ENCODE measurements at places on chromosomes 11 and 22. TPM values are rescaled to one million over a fixed set of nuclear protein-coding genes. Genes with fewer than 3 reads are reported as not detected.
A peak's percentile ranks its signal among the peaks of the same experiment; 100 is the strongest.

- DNase-seq, result no peak
These were observed 366.0 kb upstream of the NARS2 start for GRCh38 chr11:78940500-78941225.

GRCh38 chr22:50502628-50503474 is 4.7 kb downstream of the LMF2 start:
- no peak for DNase-seq

DNA sequence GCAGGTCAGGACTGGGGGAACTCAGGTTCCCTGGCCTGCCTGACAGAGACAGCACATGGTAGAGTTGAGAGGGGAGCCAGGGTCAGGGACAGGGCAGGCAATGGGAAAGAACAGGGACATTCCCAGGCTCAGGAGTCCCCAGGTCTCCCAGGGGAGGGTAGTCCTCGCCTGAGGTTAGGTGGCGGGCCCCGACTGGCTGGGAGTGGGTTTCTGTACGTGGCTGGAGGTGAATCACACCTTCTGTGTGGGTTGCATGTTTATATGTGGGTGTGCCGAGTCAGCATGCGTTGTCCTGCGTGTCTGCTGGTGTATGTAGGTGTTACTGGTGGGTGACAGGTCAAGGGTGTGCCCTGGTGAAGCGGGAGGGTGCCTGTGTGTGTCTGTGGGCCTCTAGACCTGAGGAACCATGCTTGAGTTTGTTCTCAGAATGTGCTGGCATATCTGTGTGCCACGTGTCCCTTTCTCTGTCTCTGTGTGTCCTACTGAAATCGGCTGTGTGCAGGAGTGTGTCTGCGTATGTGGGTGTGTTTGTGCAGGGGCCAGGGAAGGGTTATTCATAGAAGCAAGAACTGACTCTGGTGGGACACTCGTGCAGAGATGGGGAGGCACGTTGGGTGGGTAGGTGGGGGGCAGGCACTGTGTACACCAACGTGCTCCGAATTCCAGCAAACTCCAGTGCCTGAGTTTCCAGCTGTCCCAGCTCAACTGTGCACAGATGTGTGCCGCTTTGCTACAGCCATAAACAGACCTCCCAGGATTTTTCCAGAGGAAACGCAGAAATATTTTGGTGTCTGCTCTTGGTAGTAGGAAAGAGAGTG is 23.8 kb upstream of the OAF start:
- no peak for DNase-seq

DNA sequence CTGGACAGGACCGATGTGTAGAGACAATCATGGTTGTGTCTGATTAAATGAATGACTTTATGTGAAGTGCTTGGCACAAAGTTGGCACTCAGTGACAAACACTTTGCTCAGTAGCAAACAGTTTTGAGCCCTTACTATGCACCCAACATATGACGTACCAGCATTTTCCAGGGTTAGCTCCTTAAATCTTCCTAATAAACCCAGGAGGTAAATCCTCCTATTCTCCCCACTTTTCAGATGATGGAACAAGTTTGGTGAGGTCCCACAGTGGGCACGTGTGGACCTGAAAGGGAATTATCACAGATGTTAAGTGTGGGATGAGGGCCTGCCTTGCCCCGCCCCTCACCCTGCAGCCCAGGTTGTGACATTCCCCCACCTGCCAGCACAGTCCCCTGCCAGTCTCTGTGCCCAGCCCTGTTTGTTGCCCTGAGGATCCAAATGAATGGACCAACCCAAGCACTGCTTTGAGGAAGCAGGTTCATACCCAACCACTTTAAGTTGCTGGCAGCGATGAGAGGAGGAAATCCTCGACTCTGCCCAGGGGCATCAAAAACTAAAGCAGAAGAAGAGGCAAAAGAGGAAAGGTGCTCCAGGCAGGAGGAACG is 6.6 kb upstream of the CARD10 start:
- no peak for DNase-seq

- no peak for DNase-seq
These were observed 22.4 kb upstream of the GNB1L start for GRCh38 chr22:19876941-19877625.

- DNase-seq, result no peak
These were observed 2.9 kb downstream of the PGR start for GRCh38 chr11:101126551-101127196.

GRCh38 chr22:38712486-38713207 is 6.9 kb downstream of the GTPBP1 start:
- no peak for DNase-seq

DNA sequence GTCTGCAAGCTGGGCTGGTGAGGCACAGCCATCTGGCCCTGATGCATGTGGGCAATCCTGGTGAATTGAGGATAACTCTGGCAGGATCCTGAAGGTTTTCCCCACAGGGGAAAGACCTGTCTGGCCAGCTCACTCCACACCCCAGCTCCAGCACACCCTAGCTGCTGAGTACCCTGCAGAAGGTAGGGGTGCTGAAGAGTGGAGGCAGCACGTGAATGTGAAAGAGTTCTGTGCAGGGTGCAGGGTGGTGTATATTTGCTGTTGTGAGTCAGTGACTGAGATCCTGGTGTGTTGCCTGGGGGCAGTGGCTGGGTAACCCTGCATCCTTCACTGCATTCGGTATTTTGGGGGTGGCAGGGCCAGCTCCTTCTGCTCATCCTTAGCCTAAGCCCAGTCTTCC is 22.4 kb downstream of the DGAT2 start:
- no peak for DNase-seq

DNA sequence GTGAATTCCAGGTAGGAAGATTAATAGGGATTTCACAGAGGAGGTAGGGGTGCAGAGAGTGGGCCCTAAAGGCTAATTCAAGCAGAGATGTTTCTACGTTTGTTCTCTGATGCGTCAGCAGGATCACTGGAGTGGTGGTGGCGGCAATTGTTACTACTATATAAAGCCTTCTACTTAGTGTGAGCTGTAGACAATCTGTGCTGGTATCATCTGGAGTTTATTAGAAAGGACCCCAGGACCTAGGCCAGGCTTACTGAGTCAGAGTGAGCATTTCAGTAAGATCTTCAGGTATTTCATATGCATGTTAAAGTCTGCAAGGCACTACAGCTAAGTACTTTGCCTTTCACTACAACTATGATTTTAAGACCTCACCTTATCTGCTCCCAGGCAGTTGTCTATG is 59.5 kb downstream of the USP35 start:
- DNase-seq, result no peak

DNA sequence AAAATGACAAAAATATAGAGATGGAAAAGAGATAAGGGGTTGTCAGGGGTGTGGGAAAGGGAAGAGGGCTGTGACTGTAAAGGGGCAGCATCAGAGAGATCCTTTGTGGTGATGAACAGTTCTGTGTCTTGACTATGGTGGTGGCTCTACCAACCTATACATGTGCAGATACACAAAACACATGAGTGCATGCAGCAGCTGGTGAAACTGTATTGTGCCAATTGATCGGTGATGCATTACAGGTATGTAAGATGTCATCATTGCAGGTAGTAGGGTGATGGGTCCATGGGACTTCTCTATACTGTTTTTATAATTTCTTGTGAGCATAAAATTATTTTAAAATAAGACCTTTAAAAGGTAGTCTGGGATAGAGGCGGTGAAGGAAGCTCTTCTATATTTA is 24.1 kb upstream of the ZDHHC13 start:
- no peak for DNase-seq

DNA sequence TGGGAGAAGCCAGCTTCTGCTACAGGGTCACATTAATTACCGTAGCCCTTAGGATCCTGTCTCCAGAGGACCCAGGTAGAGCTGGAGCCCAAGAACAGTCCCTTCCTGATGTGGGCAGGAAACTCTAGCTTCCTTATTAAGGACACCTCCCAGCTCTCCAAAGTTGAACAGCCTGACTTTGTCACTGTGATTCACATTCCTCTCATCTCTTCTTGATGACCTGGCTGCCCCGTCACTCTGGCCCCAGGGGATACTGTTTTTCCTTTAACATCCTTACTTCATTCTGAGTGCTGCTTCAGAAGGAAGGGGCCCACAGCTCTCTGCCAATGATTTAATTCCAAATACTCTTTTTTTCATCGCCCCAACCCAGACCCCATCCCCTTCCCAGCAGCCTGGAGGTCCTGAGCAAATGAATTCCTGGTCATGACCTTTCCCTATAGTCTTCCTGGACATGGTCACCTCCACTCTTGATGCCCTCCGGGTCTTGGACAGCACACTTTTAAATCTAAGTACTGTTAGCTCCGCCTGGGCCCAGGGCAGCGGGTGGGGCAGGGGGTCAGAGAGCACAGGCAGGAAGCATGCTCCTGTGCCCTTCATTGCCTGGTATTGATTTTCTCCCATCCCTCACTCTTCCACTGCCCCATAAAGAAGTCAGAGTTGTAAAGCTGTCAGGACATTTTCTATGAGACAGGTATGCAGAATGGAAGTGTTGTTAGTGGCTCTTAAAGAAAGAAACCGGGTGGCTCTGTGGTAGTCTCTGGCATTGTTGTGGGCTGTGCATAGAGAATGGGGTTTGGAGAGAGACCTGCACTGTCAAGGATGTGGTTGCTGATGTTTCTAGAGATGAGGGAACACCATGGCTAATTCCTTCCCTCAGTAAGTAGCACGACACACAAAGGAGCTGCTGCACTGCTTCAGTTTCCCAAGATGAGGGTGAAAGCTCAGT is 22.3 kb upstream of the SPON1 start:
- no peak for DNase-seq

DNA sequence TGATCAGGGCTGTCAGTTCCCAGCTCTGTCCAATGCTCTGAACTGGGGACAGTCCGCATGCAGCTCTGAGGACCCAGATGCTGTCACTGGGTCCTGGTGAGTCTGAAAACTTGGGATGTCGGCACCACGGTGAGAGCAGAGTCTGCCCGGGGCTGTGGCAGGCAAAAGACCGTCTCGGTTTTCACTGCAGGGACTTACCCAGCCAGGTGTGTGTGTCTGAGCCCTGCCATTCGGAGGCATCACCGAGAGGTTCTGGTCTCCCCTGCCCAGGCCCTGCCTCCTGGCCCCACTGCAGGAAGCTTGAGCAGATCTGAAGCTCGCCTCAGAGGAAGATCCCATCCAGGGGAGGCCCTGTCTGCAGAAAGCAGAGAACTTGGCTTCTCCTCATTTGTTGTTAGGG is 5.2 kb downstream of the TP53AIP1 start:
- no peak for DNase-seq

GRCh38 chr11:78772186-78772585 is 197.5 kb upstream of the NARS2 start:
- no peak for DNase-seq

GRCh38 chr11:76721755-76722677 is 51.5 kb upstream of the LRRC32 start:
- peak; percentile 95 for DNase-seq

KRTAP5-2 gene
- not detected for total RNA-seq

MAPK8IP2 gene
- 42.3 TPM for total RNA-seq

MMP7 gene
- total RNA-seq, result 0.20 TPM

TRIM66 gene
- 8.5 TPM for total RNA-seq

CRACR2B gene
- 2.4 TPM for total RNA-seq

UBQLN3 gene
- 0.10 TPM for total RNA-seq

WT1 gene
- total RNA-seq, result 0.11 TPM

MRGPRX4 gene
- 0.20 TPM for total RNA-seq

OR5P2 gene
- not detected for total RNA-seq

HEPN1 gene
- total RNA-seq, result not detected

MGAT3 gene
- 30.0 TPM for total RNA-seq

SEPTIN5 gene
- total RNA-seq, result 106 TPM
